Sigmoid colon (tissue), 7 donors: ENCODE measurements at places on chromosomes 4 and X. TPM values are rescaled to one million over a fixed set of nuclear protein-coding genes. Genes with fewer than 3 reads are reported as not detected.

PPM1K gene
- total RNA-seq, result 12.6 TPM

GRCh38 chr4:8296491-8296890 lies 26.9 kb downstream of the HTRA3 start:
- DNase-seq, result no peak

ZFP92 gene
- total RNA-seq, result 2.1 TPM

DNA sequence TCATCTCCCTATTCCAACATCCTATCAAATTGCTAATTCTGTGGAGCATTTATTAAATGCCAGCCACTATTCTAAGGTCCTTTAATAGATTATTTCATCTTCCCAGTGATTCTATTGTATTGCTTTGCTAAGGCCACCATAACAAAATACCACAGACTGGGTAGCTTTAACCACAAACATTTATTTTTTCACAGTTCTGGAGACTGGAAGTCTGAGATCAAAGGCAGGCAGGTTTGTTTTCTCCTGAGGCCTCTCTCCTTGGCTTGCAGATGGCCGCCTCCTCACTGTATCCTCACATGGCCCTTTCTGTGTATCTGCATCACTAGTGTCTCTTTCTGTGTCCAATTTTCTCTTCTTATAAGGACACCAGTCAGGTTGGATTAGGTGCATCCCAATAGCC lies 64.5 kb downstream of the CPE start:
- DNase-seq, result no peak

MAPK10 gene
- 27.1 TPM for total RNA-seq

ANKRD37 gene
- total RNA-seq, result 8.9 TPM

ENAM gene
- total RNA-seq, result not detected
